ENCODE measurements at places on chromosomes 12 and 14.

- no peak for DNase-seq
Measured at GRCh38 chr12:99059824-99060511, 414.9 kb downstream of the APAF1 start.

DNA sequence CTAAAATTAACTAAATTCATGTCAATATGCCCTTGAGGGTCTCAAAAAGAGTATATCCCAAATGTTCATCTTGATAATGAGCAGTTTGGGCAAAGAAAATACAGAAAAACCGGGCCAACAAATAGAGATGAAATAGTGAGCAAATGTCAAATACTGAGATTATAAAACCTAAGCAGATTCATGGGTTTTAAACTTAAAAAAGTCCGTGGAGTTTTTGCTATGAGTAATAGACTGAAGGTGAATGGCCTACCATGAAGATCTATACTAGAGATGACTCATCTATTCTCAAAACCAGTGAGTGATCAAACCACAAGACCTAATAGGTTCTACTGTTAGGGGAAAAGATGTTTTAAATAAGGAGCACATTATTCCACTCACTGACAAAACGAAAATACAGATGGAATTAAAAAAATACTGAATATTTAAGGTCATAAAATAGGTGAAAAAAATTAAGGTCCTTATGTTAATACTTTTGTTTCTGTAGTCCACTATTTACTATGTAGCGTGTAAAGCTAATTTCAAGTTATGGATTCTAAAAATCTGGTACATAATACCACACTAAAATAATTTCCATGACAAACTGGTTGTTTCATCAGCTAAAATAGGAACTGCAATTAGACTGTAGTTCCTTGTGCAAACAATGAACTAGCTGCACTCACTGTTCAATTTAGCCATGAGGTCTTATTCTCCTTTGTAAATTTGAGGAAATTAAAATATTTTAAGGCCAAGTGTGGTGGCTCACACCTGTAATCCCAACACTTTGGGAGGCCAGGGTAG, 5.0 kb downstream of the HNRNPC start:
- DNase-seq, result peak; percentile 80

- DNase-seq, result no peak
Measured at GRCh38 chr12:125014526-125014925, 21.1 kb downstream of the BRI3BP start.

- DNase-seq, result no peak
Measured at GRCh38 chr12:104010121-104010520, 39.9 kb downstream of the GLT8D2 start.

GRCh38 chr12:32379213-32379612, 20.1 kb upstream of the FGD4 start:
- no peak for DNase-seq

DNA sequence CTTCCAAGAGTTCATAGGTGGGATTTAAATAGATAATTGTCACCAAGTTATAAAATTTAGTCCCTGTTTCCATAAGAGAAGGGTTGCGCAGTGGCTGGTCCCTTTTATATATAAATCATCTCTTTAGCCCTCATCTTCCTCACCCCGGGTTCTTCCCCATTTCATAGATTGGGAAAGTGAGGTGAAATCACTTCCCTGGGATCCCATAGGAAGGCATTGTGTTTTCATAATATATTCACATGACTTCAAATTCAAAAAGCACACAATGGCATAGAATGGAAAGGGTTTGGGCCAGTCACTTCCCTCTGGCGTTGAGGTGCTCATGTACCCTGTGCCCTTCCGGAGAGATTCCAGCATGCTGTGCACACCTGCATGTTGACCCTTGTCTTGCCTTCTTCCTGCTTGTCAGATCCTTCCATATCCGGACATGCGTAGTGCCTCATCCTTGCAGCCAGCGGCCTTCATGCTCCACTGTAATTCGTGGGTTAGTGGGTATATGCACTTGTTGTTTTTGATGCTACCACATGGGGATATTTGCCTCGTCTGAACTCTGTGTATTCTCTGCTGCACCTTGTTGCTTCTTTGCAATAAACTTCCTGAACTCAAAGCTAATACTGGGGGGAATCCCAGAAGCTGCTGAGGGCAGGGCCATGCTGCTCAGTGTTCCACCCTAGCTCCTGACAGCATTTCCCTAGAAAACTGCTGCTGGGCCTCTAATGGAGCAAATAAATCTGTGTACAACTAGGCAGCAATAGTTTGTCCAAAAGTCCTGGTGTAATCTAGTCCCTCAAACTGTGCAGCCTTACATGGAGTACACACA, 59.6 kb downstream of the ANAPC7 start:
- DNase-seq, result no peak

DNA sequence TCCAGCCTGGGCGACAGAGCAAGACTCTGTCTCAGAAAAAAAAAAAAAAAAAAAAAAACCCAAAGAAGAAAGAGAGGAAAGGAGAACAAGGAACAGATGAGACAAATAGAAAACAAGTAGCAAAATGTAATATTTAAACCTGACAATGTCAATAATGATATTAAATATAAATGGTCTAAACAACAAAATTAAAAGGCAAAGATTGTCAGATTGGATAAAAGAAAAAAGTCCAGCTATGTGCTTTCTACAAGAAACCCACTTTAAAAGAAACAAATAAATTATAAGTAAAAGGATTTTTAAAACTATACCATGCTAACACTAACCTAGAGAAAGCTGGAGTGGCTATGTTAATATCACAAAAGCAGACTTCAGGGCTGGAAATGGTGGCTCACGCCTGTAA, 29.7 kb upstream of the APOF start:
- no peak for DNase-seq

DNA sequence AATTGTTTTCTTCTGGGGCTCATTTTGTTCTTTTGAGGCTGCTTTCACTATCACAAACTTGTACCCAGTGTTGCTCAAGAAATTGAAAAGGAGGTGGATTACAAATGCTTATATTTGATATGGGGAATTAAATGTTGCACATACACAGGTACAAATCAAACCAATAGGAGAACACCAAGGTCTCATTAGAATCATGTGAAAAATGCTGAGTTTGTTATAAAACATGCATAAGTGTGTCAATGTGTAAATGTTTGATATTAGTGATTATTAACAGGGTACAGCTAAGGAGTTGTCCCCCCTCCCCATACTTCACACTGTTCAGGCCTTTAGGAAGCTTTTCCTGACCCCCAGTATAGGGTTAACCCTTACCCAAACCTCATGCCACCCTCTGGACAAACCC, 971.2 kb upstream of the SEL1L start:
- no peak for DNase-seq

GRCh38 chr14:59343585-59343984, 121.6 kb downstream of the GPR135 start:
- DNase-seq, result no peak

- peak; percentile 80 for DNase-seq
Measured at GRCh38 chr14:54450535-54450934, 9.4 kb upstream of the CNIH1 start.

DNA sequence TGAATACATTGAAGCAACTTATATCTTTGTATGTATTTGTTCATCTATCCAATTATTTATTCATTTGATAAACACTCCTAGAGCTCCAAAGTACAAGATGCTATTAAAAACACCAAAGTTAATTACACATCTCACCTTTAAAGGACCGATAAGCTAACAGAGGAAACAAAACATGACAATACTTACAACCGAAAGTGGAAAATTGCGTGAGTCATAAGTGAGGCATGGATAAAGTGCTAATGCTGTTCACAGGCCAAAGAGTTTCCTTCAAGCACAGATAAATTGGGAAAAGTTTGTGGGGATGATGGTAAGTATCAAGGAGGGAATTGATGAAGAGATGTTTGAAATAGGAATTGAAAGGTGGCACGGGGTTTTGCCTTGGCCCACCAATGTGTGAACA, 172.8 kb upstream of the KITLG start:
- peak; percentile 54 for DNase-seq

- DNase-seq, result no peak
Measured at GRCh38 chr14:54471641-54472040, 17.1 kb downstream of the GMFB start.

GRCh38 chr14:68685419-68686204, 107.3 kb downstream of the ZFP36L1 start:
- peak; percentile 73 for DNase-seq

DNA sequence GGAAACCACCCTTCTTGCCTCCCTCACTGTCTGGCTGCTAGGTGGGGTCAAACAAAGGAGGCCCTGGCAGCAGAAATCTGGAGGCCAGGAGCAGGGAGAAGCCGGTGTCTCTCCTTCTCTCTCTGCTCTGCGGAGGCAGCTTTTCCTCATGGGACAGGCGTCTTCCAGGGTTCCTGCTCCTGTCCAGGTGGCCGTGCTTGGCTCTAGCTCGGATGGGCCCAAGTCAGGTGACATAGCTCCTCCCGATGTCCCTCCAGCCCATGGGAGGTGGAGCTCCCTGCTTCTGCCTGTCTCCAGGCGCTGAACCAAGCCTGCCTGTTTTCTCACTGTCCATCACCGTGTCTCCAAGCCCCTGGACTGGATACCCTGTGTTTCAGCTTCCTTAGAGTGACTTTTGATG, 30.5 kb upstream of the FZD10 start:
- DNase-seq, result no peak

GRCh38 chr12:108826807-108827721, 30.3 kb downstream of the SSH1 start:
- peak; percentile 92 for DNase-seq

- no peak for DNase-seq
Measured at GRCh38 chr14:95664066-95664465, 22.2 kb upstream of the TCL1B start.

DNA sequence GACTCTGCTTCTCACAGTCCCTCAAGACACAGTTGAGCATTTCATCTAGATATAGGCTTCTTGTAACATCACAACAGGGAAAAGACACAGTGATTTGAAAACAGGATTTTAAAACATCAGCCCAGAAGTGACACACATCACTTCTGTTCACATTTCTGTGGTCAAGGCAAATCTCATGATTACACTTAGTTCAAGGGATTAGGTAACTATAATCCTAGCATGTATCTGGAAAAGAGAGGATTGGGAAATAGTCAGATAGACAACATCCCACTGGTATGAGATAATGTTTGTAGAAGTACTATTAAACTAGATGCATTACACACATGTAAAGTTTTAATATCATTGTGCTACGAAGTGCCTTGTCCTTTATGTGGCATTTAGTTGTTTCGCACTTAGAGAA, 252.6 kb upstream of the PRKD1 start:
- peak; percentile 28 for DNase-seq

GRCh38 chr12:132600048-132601032, 10.0 kb downstream of the LRCOL1 start:
- peak; percentile 66 for DNase-seq

DNA sequence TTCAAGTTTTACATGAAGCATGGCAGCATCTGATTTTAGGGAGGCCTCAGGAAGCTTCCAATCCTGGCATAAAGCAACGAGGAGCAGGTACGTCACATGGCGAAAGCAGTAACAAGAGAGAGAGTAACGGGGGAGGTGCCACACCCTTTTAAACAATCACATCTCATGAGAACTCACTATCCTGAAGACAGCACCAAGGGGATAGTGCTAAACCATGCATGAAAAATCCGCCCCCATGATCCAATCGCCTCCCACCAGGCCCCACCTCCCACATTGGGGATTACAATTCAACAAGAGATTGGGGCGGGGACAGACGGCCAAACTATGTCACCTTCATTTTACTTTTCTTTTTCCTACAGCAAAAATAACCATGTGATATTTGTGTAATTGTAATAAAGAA, 7.2 kb upstream of the MAP3K9 start:
- no peak for DNase-seq

DNA sequence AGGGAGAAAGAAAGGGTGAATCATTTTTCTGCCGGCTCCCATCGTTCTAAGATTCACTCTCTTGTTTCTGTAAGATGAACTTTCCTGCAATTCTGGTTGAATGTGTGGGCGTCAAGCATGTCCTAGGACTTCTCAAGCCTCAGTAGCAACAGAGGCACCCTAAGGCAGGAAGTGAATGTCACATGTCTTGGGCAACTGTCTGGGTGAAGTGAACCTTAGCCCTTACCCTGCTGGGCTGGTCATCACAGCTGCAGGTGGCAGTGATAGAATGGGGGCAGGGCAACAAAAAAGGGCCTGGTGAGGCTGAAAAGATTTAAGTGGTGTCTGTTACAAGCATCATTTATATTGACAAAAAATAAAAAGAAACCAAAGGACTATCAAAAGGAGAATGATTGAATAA, 45.9 kb upstream of the CAND1 start:
- no peak for DNase-seq

- DNase-seq, result peak; percentile 30
Measured at GRCh38 chr14:21525571-21525961, 580 bp downstream of the SALL2 start.

DNA sequence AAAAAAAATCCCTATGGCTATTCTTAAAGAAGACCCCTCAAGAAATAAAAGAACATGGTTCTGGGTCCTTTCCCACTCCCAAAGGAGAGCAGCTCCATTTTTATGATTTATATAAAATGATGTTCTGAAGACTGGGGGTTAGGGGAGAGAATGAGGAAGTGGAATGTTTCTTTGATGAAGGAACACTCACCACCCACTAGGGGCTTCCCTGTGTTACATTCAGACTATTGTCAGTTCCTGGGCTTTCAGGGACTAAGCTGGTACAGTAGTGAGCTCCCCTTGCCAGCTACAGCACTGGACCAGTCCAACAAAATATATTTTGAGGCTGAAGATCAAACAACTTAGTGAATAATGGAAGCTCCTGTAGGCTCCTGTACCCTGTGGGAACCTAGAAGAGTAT, 98.9 kb downstream of the HMGA2 start:
- DNase-seq, result no peak

GRCh38 chr12:102468261-102468915, 12.0 kb downstream of the IGF1 start:
- peak; percentile 54 for DNase-seq

- DNase-seq, result peak; percentile 83
Measured at GRCh38 chr12:46264057-46264456, 4.8 kb downstream of the SLC38A1 start.

GRCh38 chr12:100661300-100661951, 87.9 kb downstream of the GAS2L3 start:
- DNase-seq, result peak; percentile 62

DNA sequence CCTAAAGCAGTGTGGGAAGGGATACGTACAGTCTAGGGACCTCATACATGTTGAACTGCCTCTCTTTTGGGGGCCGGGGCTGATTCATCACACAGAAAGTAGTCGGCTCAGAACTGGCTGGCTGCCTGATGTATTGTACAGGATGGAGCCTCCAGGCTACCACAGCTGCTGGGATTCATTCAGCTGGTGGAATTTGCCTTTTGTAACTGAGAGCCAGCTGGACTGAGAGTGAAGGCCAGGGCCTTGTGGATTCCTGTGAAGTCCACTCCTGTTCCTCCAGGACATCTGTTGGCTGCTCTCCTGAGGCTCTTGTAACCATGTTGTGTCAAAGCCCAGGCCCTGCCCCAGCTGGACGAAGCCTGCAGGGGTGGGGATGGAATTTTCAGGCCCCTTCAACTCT, 116.3 kb upstream of the PRICKLE1 start:
- DNase-seq, result peak; percentile 87

GRCh38 chr14:38419579-38419978, 163.7 kb upstream of the CLEC14A start:
- DNase-seq, result no peak

GRCh38 chr14:76261371-76261811, 109.7 kb downstream of the GPATCH2L start:
- peak; percentile 38 for DNase-seq

- peak; percentile 14 for DNase-seq
Measured at GRCh38 chr12:95994476-95994875, 1.7 kb downstream of the HAL start.
